ENCODE measurements at places on chromosomes 7 and 10.

- DNase-seq: peak; percentile 92
Observed at GRCh38 chr10:121598263-121599249, at the start of gene FGFR2. FGFR2 (minus strand) TSS chr10:121598444; CDS start chr10:121593817, 4,627 bp downstream.

GRCh38 chr10:30036341-30036740 lies 23.0 kb downstream of the JCAD start:
- peak; percentile 32 for DNase-seq

DNA sequence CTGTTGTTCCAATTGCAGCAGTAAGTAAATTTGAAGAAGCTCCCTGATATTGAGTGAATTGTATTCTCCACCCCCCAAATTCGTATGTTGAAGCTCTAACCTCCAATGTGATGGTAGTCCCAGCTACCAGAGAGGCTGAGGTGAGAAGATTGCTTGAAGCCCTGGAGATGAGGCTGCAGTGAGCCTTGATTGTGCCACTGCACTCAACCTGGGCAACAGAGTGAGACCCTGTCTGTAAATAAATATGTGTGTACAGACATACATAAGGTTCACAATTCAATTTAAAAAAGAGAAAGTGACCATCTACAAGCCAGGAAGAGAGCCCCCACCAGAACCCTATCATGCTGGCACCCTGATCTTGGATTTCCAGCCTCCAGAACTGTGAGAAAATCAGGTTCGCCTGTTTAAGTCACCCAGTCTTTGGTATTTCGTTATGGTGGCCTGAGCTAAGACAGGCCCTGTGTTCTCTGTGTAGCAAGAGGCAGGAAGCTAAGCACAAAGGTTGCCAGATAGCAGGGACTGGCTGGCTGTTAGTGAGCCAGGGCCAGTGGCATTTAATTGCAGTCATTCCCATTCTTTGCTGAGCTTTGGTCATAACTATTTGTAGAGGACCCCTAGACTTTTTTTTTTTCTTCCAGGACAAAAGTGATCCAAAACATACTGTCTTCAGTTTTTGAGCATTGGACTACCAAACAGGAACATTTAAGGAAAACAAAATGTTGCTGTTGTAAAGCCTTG lies 45.6 kb downstream of the AUTS2 start:
- no peak for DNase-seq

DNA sequence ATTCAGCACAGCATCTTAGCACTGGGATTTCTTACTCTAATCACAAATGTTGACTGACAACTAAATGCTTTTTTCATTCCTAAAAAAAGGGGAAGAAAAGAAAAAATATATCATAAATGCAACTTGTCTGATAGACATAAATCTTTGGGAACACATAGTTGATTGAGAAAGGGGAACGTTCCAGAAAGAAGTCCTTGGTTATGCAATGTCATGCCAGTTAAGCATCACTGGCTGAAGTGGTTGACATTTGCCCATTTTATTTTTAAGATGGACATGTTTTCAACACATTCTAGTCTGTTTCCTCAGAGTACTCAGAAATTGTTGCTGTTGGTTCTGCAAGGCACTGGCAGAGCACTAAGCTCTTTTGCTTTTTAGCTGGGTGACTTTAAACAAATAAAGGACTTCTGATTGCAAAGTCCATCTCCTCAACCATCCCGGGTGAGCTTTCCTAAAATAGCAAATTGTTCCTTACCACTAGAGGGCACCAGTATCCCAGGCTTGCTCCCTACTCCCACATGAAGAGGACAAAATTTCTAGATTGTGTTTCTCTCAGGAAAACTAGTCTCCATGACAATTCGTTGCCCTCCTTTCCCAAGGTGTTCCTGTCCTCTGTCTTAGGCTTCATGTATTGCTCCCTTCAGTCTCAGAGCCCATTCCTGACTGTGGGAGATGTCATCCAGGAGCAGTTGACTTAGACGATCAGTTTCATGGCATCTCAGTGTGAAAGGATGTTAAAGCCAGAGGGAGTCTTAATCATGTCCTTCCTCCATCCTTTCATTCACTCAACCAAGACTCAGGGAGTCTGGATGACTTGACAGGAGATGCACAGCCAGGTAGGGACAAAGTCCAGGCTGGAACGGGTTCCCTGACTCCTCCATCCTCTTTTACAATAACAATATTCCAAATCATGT lies 23.9 kb downstream of the OPALIN start:
- peak; percentile 29 for DNase-seq

DNA sequence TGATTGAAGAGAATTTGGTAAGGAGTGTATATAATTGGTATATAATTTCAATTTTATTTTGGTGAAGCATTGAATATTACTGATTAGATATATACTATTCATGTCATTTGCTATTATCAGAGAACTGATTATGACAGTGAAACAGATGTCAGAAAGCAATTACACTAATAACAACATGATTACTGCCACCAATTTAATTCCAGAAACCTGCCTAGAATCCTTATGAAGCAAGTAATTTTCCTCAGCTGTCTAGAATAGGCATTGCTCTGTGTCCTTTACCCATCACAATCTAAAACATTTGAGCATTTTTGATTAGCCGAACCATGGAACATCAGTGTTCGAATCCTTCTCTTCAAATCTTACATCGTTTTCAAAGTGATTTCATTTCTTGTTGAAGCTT lies 24.5 kb downstream of the PLXDC2 start:
- no peak for DNase-seq

DNA sequence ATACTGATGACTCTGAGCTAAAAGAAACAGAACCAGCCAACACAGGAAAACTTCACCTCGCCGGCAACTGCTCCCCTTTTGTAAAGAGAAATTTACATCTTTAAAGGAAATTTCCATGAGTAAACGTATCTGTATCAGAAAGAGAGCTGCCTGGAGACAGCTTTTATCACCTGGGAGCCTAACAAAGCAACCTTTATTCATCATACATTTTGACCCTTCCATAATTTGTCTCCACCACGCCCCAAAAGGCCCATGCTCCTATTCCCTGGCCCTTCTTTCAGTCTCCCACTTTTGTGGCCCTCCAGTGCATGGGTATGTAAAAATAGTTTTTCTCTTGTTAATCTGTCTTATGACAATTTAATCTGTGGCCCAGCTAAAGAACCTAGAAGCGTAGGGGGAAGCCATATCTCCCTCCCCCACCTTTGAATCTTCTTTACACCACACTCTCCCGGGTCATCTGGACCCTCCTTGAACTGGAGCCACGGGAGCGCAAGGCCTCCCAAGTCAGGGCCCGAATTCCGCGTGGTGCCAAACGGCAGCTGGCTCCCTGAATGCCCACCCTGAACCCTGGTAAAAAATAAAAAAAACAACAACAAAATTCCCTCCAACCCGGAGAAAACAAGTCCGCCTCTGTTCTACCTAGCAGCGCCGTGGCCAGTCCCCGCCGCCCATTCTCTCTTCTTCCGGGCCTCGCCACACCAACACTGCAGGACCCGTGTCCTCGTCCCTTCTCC lies 15.4 kb upstream of the FKBP9 start:
- DNase-seq: no peak

DNA sequence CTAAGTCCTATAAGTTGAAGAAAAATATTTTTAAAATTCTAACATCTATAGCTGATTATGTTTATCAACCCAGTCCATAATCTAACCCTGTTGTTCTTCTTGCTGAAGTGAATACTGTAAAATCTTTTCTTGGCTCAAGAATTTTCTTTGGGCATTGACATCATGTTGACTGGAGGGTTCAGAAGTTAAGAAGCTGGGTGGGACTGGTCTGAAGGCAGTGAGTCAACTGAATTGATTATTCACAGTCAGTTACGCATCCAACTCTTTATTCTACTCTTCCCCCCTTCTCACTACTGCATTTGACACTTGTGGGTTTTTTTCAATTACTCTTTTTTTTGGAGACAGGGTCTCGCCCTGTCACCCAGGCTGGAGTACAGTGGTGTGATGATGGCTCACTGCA lies 31.0 kb downstream of the DENND2A start:
- DNase-seq: no peak

DNA sequence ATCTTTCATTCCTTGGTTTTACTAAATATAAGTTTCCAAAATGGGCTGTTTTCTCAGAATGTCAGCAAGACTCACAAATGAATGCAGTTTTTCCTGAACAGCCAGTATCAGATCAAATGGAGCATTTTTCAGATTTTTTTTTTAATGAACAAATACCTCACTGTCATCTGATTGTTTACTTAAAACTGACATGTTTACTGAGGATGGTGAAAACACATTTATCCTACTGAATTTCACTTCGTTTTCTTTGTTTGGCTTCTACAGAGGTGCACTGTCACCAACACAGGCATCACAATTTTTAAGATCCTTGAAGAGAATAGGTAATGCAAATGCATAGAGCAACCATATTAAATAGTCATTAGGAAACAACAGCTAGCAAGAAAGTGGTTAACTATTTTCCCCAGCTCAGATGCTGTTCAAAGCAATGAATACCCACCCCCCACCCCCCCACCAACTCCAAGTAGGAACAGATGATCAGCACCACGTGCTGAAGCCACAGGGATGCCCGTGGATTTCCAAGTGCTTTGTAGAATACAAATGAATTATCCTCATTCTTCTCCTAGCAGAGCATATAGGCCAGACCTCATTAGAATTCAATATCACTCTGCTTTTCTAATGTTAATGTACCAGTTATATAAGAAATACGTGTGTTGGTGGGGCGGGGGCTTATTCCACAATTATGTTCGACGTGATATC lies 205.9 kb downstream of the SKAP2 start:
- no peak for DNase-seq

- DNase-seq: no peak
Observed at GRCh38 chr7:111210996-111211395, 120.1 kb downstream of the LRRN3 start.
